ENCODE measurements at places on chromosomes 3 and 15. TPM values are rescaled to one million over a fixed set of nuclear protein-coding genes. Genes with fewer than 3 reads are reported as not detected.
A peak's percentile ranks its signal among the peaks of the same experiment; 100 is the strongest.

CIB1 gene
- total RNA-seq, result 30.7 TPM

DNA sequence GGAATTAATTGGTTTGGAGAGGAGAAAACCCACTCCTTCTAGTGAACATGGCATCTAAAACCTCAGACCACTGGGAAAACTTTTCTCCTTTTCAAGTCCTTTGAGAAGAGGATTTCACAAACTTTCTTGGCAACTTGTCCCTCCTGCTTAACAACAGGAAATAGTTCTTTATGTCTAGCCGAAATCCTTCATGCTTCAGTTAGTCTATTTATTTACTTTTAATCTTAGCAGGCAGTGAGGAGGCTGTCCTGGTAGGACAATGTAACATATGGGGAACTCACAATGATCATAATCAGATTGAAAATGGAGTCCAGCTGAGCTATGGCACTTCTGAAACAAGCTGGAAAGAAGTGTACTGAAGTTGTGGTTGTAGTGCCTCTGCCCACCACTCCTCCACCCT is 50.6 kb downstream of the KY start:
- no peak for DNase-seq
- no peaks in the 10 kb centered on the region for H3K36me3 ChIP-seq
- no peaks in the 10 kb centered on the region for H3K4me1 ChIP-seq
- H3K4me3 ChIP-seq, result no peak overlapping the region

DNA sequence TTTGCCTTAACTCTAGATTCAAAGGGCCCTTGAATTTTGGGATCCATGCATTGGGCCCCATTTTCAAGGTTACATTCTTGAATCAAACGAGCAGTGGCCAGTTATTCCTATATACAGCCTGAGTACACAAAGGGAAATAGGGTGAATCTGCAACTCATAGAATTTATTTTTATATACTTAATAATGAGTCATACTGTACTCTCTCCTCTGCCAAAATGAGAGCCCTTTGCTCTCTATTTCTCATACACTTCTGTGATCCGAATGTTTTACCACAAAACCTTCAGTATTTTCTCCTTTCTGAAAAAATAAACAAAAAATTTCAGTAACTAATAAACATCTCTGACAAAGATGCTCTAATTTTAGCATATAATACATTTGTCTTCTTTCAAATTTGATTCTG is 116.7 kb downstream of the SERPINI1 start:
- no peak overlapping the region for H3K4me3 ChIP-seq
- H3K4me1 ChIP-seq, result no peaks in the 10 kb centered on the region
- H3K27ac ChIP-seq, result no peak overlapping the region
- no peaks in the 10 kb centered on the region for H3K27me3 ChIP-seq

DNA sequence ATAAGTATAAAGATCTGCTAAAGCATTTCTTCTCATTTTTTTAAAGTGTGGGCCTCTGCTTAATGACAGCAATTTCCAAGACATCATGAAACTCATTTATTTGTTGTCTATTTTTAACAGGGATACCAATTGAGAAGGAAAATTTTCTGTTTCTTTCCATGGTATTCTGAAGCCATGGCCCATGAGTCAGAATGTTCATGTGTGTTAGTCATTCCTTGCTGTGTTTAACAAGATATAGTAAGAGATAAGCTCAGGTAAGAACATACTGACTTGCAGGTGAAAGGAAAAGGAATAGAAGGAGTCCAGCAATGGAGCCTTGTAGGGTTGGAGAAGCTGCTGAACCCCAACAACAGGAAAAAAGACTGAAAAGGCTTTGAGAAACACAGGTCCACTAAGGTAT is 17.0 kb upstream of the ARID3B start:
- no peaks in the 10 kb centered on the region for H3K27me3 ChIP-seq
- no peaks in the 10 kb centered on the region for H3K36me3 ChIP-seq
- H3K4me1 ChIP-seq, result peaks cover 21% of the 10 kb centered on the region
- no peak overlapping the region for H3K4me3 ChIP-seq
- H3K27ac ChIP-seq, result no peak overlapping the region

DNA sequence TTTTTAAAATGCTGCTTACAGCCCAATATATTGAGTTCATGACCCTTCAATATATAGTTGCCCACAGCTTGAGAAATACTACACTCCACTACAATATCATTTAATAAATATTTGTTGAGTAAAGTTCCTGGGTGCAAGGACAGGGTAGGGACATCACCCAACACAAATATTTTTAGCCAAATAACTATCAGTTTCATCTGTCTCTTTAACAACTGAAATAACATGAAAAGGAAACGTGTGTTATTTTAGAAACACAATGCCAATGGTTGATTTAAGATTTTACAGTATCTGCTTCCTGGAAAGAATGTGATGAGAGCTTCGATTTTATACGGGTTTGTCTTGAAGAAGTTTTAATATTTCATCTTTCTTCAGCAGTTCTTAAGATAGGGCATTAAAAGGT is 67.7 kb upstream of the CDV3 start:
- no peak overlapping the region for H3K27ac ChIP-seq
- no peak for DNase-seq
- H3K4me1 ChIP-seq, result no peaks in the 10 kb centered on the region
- no peaks in the 10 kb centered on the region for H3K36me3 ChIP-seq

DNA sequence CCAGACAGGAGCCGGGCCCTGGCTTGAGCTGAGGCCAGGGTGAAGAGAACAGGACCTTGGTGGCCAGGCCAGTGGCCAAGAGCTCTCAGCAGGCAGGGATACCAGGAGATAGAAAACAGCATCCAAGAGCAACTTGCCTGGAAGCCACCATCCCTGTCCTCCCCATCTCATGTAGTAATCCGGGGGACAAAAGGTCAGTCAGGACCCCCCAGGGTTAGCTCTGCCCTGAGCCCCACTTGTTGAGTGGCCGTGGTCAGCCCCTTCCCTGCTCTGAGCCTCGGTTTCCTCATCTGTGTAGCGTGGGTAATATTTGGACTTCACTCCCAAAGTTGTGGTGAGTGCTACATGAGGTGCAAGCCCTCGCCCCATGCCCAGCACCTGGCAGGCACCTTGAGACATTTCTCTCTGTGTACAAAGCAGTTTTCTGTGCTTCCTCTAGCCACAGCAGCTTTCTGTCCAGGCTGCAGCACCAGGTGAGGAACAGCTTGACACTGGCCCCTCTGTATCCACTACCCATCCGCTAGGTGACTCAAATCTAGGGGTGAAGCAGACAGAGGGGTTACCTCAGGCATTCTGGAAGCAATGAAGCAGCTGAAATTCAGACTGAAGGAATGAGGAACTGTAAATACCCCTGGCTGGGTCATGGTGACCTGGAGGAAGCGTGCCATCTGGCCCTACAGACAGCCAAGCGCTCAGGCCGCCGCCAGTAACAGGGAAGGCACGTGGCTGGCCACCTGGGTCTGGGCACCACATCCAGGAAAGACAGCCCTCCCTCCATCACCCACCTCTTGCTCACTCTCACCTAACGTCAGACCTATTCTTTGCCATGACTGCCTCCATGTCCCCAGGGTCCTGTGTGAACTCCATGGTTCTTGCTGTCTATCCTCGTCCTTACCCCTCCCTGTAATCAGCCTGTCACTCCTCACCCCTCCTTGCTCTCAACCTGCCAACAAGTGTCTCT is 6.7 kb downstream of the CISH start:
- H3K36me3 ChIP-seq, result no peaks in the 10 kb centered on the region
- H3K27ac ChIP-seq, result no peak overlapping the region
- DNase-seq, result no peak

GABRR3 gene
- not detected for total RNA-seq

PFKFB4 gene
- total RNA-seq, result 12.6 TPM

DNA sequence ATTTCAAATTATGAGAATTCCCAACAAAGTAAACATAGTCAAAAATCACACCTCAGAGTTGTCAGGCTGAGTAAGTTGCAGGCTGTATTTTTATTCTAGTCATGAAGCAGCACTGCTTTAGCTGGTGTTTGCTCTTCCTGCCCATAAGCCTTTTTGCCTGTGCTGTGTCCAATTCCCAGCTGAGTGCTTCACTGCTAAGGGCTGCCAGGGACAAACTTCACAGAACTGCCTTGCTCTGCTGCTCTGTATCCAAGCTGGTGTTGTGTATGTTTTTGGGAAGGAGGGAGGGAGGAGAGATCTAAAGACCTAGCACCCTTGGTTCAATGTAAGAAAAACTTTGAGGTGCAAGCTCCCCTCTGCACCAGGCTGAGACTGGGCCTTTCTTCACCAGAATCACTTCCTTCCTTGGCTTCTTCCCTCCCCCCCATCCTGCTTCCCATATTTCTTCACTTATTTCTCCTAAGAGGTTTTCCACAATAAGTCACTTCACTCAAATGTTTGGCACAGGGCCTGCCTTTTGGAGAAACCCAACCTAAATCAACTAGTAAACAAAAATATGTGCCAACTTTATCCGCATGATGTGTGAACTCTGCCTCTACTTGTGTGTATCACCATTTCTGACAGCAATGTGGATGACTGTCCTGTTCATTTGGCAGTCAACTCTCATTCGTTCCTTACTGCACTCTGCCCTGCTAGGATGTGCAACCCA is 156.1 kb downstream of the TBL1XR1 start:
- DNase-seq, result peak; percentile 39
- no peak overlapping the region for H3K27ac ChIP-seq
- peaks cover 52% of the 10 kb centered on the region for H3K36me3 ChIP-seq

DNA sequence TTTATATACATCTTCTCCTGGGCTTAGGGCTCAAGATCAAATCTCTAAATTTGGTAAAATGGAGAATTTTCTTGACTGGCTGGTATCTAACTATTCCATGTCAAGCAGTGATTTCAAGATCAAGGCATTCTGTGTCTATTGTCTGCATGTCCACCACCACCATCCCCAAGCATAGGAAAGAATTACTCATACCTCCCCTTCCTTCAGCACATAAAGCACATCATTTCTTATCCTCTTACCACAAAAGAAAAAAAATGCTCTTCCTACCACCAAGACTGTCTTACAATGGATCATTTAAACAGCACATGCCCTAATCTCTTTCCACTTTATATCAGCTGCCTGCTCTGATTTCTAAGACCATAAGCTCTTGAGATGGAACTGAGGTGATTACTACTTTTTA is 470.5 kb upstream of the THBS1 start:
- H3K4me1 ChIP-seq, result peaks cover 29% of the 10 kb centered on the region
- no peak overlapping the region for H3K4me3 ChIP-seq
- DNase-seq, result peak; percentile 62
- H3K27me3 ChIP-seq, result no peaks in the 10 kb centered on the region

DNA sequence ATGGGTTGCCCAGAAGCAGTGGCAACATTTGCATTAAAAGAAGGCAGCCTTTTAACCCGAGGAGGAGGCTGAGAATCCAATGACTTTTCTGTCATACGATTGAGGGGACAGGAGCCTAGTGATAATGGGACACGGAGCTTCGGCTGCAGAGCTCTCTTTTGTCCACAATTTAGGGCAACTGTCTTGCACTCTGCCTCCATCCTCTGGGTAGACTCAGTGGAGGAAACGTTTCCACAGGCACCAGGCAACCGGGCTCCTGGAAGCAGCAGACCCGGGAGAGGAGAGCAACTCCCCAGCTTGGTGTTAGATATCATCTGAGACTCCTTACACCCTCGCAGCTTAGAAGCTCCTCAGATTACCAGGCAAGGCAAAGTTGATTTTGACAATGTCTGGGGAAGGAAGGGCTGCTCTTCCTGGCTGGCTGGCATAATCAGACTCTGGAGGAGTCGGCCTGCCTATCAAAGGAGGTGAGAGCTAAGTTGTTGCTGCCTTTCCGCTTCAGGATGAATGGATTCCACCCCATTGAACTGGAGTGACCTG is 43.5 kb upstream of the RNU6-1 start:
- no peak overlapping the region for H3K4me3 ChIP-seq
- no peaks in the 10 kb centered on the region for H3K36me3 ChIP-seq
- H3K27me3 ChIP-seq, result no peaks in the 10 kb centered on the region
- H3K27ac ChIP-seq, result no peak overlapping the region
- no peaks in the 10 kb centered on the region for H3K4me1 ChIP-seq

GRCh38 chr3:165503346-165503745 is 307.2 kb upstream of the SLITRK3 start:
- H3K4me1 ChIP-seq, result no peaks in the 10 kb centered on the region
- DNase-seq, result no peak
- H3K4me3 ChIP-seq, result no peak overlapping the region

DNA sequence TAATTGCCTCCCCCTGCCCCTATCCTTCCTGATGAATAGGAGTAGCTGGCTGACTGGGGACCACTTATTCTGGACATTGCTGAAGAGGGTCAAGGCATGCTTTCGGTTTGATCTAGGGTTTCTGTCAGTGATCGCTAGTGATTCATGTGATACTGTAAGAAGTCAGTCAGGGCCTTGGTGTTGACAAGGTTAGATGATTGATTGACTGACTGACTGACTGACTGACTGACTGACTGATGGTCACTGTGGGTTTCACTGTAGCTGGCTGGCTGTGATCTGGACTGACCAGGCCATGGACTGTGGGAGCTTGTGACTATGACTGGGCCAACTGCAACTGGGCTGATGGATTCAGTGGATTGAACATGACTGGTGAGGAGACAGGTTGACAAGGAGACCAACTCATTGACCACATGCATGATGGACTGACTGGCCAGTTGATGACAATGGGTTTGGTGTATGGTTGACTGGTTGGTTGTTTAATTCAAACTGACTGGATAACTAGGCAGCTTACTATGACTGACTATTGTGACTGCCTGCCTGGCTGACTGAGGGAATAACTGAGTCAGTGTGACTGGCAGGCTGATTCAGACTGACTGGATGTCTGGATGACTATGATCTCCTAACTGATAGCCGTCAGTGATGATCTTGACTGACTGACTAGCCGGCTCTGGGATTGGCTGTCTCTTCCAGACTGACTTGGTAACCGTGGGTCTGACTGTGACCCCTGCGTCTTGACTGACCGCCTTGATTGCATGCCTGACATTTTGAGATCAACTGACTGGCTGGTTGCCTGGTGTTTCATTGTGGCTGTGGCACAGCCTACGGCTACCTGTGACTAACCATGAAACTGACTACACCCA is 509.9 kb downstream of the SHQ1 start:
- no peak overlapping the region for H3K4me3 ChIP-seq
- DNase-seq, result peak; percentile 73
- H3K4me1 ChIP-seq, result peaks cover 14% of the 10 kb centered on the region
- peak overlapping the region; percentile 92 for H3K27ac ChIP-seq
- no peaks in the 10 kb centered on the region for H3K36me3 ChIP-seq

IL5RA gene
- not detected for total RNA-seq

CACNA2D2 gene
- total RNA-seq, result not detected

GRCh38 chr3:149667576-149667975 is 9.8 kb upstream of the WWTR1 start:
- no peak overlapping the region for H3K27ac ChIP-seq
- DNase-seq, result peak; percentile 60

DNA sequence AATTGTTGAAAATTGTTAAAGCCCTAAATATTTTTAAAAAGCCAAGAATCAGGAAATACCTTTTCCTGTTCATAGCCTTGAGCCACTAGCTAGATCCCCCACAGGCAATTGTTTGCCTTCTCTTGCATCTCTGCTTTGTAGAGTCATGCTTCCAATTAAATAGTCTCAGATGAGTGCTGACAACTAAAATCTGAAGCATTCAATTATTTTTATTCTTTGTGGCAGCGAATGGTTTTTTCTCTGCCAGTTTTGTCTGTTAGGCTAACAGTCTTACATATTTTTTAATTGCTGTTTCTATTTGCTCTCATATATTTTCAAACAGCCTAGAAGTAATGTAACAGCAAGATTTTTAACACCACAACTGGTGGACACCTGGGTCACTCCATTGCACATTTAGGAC is 277.1 kb upstream of the GBE1 start:
- H3K4me1 ChIP-seq, result peaks cover 7% of the 10 kb centered on the region
- no peaks in the 10 kb centered on the region for H3K36me3 ChIP-seq
- no peak overlapping the region for H3K4me3 ChIP-seq
- no peaks in the 10 kb centered on the region for H3K27me3 ChIP-seq
- DNase-seq, result peak; percentile 17
- no peak overlapping the region for H3K27ac ChIP-seq
